ENCODE measurements at places on chromosomes 4 and X. TPM values are rescaled to one million over a fixed set of nuclear protein-coding genes. Genes with fewer than 3 reads are reported as not detected.

CXCL3 gene
- total RNA-seq: 2.0 TPM

DNA sequence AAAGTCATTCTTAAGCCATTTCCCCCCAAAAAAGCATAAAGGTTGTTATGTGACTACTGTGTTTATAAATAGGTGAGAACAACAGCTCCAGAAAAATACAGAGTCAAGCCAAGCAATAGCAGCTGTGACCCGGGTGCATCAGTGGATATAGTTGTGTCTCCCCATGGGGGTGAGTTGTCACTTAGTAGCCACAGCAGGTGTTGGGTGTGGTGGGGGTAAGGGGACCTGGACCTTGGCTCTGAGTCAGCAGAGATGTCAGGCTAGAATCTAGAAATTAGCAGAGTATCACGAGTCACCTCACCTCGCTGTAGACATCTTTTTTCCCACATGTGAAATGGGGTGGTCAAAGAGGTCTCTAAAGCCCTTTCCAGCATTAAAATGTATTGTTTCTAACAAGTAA, 42.4 kb downstream of the MOSPD2 start:
- no peak for DNase-seq

FAM241A gene
- total RNA-seq: 0.03 TPM

DNA sequence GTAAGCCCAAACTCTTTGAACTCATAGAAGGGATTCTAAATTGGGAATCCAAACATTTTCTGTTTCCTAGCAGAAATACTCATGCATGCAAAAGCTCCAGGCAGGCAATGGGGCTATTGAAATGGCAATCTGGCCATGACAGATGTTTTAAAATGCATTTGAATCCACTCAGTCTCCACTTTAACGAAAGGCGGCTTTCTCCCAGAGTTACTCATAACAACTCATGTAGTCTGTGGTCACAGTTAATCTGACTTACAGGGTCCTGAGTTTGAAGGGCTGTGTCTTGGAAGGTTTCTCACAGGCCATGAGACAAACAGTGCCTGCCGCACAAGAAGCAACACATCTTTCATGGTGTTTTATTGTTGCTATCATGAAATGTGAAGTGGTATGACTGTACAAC, 185.7 kb downstream of the AMELX start:
- no peak for DNase-seq

Data from neural progenitor cell (in vitro differentiated cells).